Osteocyte (in vitro differentiated cells): ENCODE measurements at places on chromosomes 13 and 19. TPM values are rescaled to one million over a fixed set of nuclear protein-coding genes. Genes with fewer than 3 reads are reported as not detected.
A peak's percentile ranks its signal among the peaks of the same experiment; 100 is the strongest.

- no peak for DNase-seq
- H3K4me1 ChIP-seq: peaks cover 24% of the 10 kb centered on the region
- no peaks in the 10 kb centered on the region for H3K36me3 ChIP-seq
- H3K27me3 ChIP-seq: no peaks in the 10 kb centered on the region
- H3K27ac ChIP-seq: peak overlapping the region; percentile 90
These were observed 186.3 kb downstream of the TDRD3 start for GRCh38 chr13:60583196-60583888.

DNA sequence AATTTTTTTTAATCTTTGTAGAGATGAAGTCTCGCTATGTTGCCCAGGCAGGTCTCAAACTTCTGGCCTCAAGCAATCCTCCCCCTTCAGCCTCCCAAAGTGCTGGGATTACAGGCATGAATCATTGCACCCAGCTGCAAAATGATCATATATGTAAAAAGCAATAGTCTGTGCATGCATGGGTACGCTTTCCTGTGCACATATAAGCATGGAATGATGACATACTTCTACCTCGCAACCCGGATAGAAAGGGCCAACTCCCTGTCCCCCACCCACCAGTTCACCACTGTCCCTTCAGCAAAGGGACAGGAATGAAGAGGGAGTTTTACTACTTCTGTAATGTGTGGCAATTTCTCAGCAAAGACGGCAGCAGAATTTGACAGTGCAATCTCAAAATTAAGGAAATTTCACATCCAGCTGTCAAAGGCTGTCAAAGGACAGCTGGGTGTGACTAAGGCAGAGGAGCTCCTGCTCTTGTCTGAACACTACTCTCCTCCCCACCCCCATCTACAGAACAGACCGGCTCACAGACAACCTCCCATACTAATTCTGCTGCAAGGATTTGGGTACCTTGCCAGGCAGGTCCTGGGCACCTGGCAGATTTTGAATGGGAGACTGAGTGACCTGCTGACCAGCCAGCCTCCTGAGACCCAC lies 95.6 kb downstream of the TSHZ3 start:
- H3K36me3 ChIP-seq: no peaks in the 10 kb centered on the region
- H3K27me3 ChIP-seq: no peaks in the 10 kb centered on the region
- no peak overlapping the region for H3K4me3 ChIP-seq
- H3K4me1 ChIP-seq: peaks cover 14% of the 10 kb centered on the region

DNA sequence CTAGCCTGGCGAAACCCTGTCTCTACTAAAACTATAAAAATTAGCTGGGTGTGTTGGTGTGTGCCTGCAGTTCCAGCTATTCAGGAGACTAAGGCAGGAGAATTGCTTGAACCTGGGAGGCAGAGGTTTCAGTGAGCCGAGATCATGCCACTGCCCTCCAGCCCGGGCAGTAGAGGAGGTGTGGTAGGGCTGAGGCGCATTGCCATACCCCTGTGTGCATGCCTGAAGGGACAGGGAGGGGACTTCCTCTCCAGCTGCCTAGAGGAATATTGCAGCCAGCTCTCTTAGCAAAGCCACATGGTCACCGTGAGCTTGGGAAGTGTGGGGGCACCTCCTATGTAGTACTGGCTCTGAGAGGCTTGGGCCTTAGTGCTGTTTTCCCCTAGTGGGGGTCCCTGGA lies 29.2 kb upstream of the PEPD start:
- H3K27ac ChIP-seq: no peak overlapping the region
- no peaks in the 10 kb centered on the region for H3K4me1 ChIP-seq
- H3K27me3 ChIP-seq: no peaks in the 10 kb centered on the region
- H3K4me3 ChIP-seq: no peak overlapping the region
- DNase-seq: no peak

EFNA2 gene
- 3.8 and 4.2 TPM in 2 replicates for total RNA-seq
